NCI-H1092 treated with DMSO at 0.1 percent for 48 hours (cell line): ENCODE measurements at places on chromosomes 5 and 9.

DNA sequence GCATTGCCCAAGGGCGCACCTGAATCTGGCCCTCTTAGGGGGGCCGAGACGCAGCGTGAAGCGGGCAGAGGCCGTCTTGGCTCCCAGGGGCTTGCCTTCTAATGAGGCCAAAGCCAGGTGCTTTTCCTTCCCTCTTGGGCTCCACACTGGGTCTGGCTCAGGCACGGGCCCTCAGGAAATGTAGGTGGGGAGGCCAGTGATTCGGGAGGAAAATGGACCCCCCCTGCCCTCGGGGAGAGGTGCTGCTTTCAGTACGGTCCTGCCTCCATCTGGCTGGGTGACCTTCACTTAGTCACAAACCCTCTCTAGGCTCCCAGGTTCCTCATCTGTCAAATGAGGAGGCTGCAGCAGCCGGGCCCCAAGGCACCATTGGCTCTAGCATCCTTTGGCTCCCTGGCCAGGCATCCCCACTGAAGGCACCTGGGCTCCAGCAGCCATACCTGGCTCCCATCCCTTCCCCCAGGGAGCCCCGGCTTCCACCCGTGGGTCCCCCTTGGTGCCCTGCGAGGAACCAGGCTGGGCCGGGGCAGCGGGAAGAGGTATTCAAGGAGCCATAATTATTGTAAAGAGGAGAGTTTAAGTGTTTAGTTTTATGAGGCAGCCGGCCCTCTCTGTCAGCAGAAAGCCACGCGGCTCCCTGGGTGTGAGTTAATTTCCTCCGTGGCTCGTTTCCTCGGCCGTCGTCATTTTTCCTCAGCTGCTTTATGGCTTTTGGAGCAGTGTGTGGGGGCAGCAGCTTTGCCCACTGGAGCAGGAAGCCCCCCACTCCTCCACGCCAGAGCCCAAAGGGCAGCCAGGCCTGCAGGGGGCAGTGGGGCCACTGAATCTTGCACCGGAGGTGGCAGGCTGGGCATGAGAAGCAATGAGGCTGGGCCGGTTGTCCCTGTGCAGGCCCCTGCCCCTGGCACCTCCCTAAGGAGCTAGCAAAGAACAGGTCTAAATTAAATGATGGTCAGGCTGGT lies 24.9 kb upstream of the UNC5A start:
- DNase-seq, result no peak

DNA sequence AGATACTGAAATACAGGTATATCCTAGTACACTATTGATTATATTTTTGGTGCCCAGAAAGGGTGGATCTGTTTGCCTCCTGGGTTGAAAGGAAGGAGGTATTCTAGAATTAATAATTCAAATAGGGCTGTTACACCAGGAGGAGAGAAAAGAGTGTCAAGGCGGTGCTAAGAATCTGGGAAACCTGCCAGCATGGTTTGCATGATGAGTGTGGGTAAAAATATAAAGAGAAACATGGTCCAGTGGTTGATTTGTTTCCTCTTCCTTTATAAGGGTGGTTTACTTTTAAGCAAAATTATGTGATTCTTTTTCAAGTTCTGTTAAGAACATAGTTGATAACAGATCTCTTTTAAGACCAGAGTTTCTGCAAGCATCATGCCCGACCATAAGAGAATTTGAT lies 69.4 kb upstream of the NFIB start:
- peak; percentile 27 for DNase-seq

- DNase-seq, result no peak
Measured at GRCh38 chr9:754150-754931, 87.2 kb upstream of the DMRT1 start.

GRCh38 chr5:137141779-137142178 lies 357.3 kb downstream of the SPOCK1 start:
- no peak for DNase-seq

GRCh38 chr9:121455527-121456239 lies 44.0 kb downstream of the GGTA1 start:
- no peak for DNase-seq

GRCh38 chr9:136844761-136845464 lies 2.6 kb downstream of the AJM1 start:
- no peak for DNase-seq

GRCh38 chr9:72473474-72474261 lies 47.7 kb upstream of the TMC1 start:
- DNase-seq, result no peak

DNA sequence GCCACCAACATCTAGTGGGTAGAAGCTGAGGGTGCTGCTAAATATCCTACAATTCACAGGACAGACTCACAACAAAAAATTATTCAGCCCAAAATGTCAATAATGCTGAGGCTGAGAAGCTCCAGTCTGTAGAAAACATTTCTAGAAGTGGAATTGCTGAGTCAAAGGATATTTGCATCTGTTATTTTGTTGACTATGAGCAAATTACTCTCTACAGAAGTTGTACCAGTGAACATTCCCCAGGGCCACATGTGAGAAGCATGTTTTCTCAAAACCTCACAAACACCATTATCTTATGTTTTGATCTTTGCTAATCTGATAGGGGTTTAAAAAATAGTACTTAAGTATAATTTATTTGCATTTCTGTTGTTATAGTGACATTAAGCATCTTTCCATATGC lies 15.4 kb downstream of the ITK start:
- no peak for DNase-seq

DNA sequence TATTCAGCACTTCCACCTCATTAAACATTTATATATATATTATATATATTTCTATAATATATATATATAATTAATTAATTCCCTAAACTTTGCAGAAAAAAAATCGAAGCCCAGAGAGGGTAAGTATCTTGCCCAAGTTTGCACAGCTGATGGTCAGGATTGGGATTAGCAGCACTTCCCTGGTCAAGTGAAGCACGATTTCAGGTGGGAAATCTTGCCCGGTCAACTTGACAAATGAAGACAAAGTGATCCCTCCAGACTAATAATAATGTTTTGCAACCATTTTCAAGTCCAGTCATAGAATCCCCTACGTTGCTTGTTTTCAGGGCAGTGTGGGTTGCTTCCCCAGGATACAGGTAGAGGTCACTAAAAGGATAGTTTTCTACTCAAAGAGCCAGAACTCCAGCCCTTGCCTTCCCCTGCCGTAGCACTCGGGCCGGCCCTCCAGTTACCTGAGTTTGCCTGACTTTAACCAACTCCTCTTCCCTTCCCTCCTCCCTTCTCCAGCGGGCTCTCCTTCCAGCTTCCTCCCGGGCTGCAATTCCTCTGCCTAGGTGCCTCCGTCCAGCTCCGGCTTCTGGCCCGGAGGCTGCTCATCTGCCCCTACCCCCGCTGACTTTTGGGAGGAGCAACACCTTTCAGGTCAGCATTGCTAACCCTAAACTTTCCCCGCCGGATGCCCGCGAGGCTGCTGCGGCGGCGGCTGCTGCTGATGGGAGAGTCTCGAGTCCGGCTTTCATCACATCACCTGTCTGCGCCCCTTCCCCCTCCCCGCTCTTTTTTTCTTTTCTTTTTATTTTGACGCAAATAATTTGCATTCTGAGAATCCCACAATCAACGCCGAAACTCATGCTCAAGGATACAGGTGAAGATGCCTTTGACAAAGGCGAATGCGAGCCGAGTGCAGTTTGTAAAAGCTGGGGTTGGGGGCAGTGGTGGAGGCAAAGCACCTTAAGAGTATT lies 930 bp downstream of the PRLR start:
- DNase-seq, result peak; percentile 3

GRCh38 chr5:154421868-154422267 lies 23.9 kb upstream of the SAP30L start:
- DNase-seq, result no peak

DNA sequence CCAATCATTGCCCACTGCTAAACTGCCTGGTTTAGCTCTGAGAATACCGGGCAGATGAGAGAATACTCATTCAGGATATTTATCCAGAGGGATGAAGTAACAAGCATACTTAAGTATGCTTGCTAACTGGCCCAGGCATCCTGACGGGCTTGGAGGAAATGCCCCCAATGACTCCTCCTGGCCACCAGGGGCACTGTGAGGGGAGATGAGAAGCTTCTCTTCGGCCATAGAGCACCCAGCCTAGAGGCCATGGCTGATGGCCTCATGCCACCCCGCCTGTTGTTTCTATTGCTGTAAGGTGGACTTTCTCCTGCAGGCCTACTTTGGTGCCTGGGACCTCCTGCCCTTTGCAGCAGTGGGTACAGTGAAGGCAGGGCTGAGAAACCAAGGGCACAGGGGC lies 134.5 kb upstream of the FSTL4 start:
- no peak for DNase-seq

GRCh38 chr9:20734275-20734674 lies 50.2 kb downstream of the FOCAD start:
- no peak for DNase-seq

DNA sequence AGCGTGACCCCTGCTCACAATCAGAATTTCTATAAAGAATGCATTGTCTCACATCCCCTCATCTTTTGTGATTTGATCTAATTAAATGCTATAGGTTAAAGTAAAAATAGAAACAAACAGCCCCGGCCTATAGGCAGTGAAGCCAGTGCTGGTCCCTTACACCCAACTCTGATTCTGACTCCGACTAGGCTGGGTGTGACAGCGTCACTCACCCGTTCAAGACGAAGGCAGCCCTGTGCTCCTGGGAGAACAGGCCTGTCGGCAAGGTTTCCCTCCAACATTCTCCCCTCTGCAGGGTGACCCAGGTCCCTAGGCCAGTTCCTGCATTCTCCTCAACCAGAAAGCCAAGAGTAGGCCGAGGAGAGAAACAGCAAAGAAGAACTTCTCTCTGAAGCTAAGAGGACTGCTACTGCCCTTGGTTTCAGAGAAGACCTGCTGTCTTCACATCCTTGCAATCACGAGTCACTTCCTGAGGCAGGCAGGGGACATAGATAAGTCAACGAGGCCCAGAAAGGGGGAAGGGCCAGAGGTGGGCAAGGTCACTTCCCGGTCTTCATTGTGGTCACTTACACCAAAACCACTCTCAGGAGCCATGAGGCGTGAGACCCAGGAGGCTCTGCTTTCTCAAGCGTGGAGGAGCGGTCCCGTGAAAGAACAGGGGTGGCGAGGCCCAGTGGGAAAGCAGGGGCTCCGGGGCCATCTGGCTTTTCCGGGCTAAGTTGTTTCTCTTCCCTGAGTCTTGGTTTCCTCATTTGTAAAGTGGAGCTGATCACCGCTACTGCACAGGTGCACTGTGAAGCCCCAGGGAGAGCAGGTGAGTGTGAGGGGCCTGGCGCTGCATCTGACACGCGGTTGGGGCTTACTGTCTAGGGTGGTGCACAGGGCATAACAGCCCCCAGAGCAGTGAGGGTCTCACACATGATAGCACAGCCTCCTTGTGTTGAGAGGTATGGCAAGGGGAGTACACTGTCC lies 200.8 kb downstream of the CRB2 start:
- DNase-seq, result no peak

GRCh38 chr5:119751734-119752094 lies 122.4 kb downstream of the FAM170A start:
- DNase-seq, result no peak
